ENCODE measurements at places on chromosomes 12 and 14. TPM values are rescaled to one million over a fixed set of nuclear protein-coding genes. Genes with fewer than 3 reads are reported as not detected.

- no peaks in the 10 kb centered on the region for H3K27me3 ChIP-seq
- H3K27ac ChIP-seq = no peak overlapping the region
- H3K36me3 ChIP-seq = peaks cover 40% of the 10 kb centered on the region
- no peak for DNase-seq
- peaks cover 11% of the 10 kb centered on the region for H3K4me1 ChIP-seq
These were observed 69.3 kb downstream of the EEA1 start for GRCh38 chr12:92859650-92860386.

DNA sequence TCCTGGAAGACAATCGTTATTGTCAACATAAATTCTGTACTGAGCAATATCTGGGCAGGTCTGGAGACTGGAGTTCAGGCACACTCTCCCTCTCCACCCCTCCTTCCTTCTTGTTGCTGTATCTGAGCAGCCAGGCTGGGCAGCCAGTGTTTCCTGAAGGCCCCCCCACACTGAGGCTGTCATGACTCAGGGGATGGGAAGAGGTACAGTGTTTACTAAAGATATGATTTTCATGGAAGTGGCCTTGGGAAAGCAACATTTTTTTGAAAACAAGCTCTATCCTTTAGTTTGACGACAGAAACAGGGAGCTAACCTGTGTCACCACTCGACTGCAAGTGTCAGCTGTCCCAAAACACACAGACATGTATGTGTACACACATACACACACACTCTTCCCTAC lies 1485.4 kb upstream of the TMEM132C start:
- DNase-seq = no peak
- no peak overlapping the region for H3K4me3 ChIP-seq

DNA sequence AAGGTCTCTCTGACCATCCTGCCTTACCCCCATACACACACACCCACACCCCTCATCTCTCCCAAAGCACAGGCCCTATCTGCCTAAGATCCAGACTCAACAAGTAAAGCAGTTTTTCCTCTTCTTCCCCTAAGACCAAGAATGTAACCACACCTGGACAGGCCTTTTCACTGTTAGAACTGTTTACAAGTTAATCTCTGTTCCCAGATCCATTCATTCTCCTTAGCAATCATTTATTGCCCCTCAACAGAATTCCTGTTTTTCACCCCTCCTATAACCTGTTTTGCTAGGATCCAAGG lies 1.9 kb upstream of the CIROP start:
- H3K4me1 ChIP-seq = peaks cover 13% of the 10 kb centered on the region
- no peaks in the 10 kb centered on the region for H3K27me3 ChIP-seq
- DNase-seq = no peak

DNA sequence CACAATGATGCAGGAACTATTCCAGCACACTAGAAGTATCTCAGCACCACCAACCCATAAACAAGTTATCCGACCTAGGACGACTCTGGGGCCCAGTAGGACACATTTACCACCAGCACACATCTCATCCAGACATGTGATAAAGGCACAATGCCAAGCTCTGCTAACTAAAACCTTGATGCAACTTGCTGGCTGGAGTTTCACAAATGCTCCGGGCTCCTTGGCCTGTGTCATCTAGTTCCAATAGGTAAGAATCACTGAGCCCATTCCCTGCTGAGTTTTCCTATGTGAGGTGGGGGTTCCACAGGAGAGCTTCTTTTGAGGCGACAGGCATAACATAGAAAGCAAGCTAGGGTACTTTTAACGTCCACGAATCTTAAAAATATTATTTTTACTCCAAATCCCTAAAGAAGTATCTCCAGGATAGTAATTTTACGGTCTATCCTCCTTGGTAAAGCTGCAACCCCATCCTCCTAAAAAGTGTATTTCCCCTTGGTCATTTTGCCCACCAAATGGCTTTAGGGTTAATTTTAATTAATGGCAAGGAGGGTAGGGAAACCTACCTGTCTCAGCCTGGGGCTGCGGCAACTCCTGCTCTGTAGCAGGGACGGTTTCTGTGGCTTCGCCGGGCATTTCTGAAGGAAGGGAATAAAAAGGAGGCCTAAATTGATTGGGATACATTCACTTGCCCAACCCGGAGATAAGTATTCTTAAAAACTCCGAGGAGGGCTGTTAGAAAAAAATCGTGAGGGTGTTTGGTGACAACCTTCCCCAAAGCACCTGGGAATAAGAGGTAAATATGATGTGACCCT lies 1.0 kb downstream of the NACA start:
- H3K27ac ChIP-seq = peak overlapping the region; percentile 100
- H3K27me3 ChIP-seq = peaks cover 9% of the 10 kb centered on the region
- H3K4me3 ChIP-seq = peak overlapping the region; percentile 100
- H3K4me1 ChIP-seq = peaks cover 60% of the 10 kb centered on the region

DNA sequence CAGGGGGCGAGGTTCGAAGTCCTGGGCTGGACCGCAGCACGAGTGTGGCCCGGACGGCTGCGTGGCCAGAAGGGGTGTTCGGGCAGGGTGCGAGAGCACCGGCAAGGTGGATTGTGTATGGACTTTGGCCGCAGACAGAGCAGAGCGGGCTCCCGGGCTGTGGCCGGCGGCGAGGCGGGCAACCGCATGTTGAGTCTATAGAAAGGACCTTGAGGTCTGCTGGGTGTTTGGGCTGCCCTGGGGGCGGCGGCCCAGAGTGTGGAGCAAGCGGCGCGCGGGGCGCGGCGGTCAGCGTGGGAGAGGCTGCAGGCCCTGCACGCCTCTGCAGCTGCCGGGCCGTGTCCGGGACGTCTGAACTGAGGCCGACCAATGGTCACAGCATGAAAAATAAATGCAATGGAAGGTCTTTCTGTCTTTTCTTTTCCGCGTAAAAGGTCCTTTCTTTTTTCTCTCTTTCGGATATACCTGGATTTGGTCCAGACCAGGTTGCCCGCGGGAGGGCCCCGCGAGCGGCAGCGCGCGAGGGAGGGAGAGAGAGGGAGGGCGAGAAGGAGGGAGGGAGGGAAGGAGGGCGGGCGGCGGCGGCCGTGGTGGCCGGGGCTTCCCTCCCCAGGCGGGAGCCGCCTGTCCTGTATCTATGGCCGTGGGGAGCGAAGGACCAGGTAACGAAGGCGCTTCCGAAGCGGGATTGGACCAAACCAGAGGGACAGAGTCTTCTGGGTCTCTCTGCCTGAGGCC lies 5.5 kb upstream of the HOXC9 start:
- no peak overlapping the region for H3K27ac ChIP-seq
- H3K4me1 ChIP-seq = peaks cover 11% of the 10 kb centered on the region
- no peak for DNase-seq
- H3K4me3 ChIP-seq = no peak overlapping the region

- DNase-seq = no peak
- peaks cover 14% of the 10 kb centered on the region for H3K27me3 ChIP-seq
- no peak overlapping the region for H3K4me3 ChIP-seq
- H3K36me3 ChIP-seq = no peaks in the 10 kb centered on the region
These were observed 3.8 kb downstream of the GALNT16 start for GRCh38 chr14:69263771-69264170.

DNA sequence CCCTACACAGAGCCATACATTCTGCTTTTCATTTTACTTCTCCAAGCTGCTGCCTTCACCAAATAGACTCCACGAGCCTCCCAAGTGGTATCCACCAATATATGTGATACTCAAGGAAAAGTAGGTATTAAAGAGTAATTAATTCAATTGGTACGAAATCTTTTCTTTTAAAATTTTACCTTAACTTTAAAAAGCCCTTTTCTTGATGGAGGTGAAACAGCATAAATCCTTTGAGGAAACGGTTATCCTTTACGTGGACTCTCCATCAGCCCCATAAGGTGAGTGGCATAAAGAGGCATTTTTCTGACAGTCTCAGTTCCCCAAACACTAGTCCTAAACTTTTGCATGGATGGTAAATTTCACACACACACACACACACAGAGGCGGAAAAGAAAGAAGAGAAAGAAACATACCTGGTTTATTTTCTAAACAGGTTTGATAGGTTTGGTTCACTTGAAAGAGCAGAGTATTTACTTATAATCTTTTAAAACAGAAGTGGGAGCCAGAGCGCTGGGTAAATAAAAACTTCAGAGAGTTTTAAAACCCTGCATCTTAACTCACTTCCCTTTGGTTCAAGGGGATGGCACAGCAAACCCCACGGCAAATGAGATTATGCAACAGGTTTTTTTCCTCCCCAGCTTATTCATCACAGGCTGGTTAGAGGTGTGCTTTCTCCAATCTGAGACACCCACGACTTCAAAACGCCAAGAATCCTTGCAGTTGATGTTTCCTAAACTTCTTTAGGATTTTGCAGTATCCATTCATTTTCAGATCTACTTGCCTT lies 1.9 kb downstream of the DUSP16 start:
- peak; percentile 53 for DNase-seq
- H3K27me3 ChIP-seq = no peaks in the 10 kb centered on the region
- H3K4me3 ChIP-seq = peak overlapping the region; percentile 93
- peaks cover 28% of the 10 kb centered on the region for H3K4me1 ChIP-seq
- peak overlapping the region; percentile 92 for H3K27ac ChIP-seq

DNA sequence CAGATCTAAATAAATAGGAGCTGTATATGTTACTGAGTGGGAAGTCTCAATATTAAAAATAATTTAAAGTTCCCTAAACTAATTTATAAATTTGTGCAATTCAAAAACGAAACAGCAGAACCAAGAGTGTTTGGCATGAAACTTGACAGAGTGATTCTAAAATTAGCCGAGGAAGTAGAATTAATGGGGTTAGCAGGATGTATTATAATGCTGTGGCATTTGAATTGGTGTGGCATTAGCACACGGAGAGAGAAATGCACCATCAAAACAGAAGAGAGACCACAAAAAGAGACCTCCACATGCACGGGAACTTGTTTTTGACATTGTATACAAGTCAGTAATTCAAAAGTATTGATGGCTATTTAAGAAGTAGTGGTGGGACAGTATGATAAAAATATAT lies 366.0 kb upstream of the RGS6 start:
- H3K4me1 ChIP-seq = peaks cover 10% of the 10 kb centered on the region
- peaks cover 16% of the 10 kb centered on the region for H3K36me3 ChIP-seq
- H3K27ac ChIP-seq = no peak overlapping the region
- DNase-seq = no peak
- H3K4me3 ChIP-seq = no peak overlapping the region
- peaks cover 4% of the 10 kb centered on the region for H3K27me3 ChIP-seq

DNA sequence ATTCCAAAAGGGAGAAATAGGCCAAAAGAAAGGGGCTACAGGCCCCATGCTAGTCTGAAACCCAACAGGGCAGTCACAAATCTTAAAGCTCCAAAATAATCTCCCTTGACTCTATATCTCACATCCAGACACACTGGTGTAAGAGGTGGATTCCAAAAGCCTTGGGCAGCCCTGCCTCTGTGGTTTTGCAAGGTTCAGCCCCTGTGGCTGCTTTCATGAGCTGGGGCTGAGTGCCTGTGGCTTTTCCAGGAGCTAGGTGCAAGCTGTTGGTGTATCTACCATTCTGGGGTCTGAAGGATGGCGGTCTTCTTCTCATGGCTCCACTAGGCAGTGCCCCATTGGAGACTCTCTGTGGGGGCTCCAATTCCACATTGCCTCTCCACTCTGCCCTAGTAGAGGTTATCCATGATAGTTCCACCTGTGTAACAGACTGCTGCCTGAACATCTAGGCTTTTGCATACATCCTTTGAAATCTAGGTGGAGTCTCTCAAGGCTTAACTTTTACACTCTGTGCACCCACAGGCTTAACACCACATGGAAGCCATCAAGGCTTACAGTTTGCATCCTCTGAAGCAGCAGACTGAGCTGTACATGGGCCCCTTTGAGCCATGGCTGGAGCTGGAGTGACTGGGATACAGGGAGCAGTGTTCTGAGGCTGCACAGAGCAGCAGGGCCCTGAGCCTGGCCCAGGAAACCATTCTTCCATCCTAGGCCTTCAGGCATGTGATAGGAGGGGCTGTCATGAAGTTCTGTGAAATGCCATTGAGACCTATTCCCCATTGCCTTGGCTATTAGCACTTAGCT lies 66.5 kb upstream of the ABCD2 start:
- H3K36me3 ChIP-seq = no peaks in the 10 kb centered on the region
- no peak overlapping the region for H3K27ac ChIP-seq
- no peak for DNase-seq
- no peaks in the 10 kb centered on the region for H3K27me3 ChIP-seq

DNA sequence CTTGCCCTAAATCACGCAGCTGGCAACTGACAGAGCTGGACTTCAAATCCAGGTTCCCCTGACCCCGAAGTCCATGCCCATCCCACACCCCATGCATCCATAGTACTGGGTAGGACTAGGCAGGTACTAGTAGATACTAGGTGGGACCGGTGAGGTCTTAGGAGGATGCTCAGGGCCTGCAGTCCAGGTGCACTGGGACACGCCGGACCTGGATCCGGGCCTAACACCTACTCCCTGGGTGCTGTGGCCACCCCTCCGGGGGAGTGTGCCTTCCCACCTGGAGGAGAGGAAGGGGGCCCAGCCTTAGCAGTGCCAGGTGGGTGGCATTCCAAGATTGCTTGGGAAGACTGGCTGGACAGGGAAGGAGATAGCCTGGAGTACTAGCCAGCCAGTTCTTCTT lies 64.8 kb downstream of the CACNA1C start:
- no peak overlapping the region for H3K4me3 ChIP-seq
- no peak for DNase-seq
- peaks cover 31% of the 10 kb centered on the region for H3K36me3 ChIP-seq
- peaks cover 36% of the 10 kb centered on the region for H3K4me1 ChIP-seq
- H3K27me3 ChIP-seq = peaks cover 2% of the 10 kb centered on the region
- no peak overlapping the region for H3K27ac ChIP-seq

- no peak overlapping the region for H3K4me3 ChIP-seq
- DNase-seq = no peak
These were observed 202.0 kb upstream of the KRR1 start for GRCh38 chr12:75713434-75713833.

DNA sequence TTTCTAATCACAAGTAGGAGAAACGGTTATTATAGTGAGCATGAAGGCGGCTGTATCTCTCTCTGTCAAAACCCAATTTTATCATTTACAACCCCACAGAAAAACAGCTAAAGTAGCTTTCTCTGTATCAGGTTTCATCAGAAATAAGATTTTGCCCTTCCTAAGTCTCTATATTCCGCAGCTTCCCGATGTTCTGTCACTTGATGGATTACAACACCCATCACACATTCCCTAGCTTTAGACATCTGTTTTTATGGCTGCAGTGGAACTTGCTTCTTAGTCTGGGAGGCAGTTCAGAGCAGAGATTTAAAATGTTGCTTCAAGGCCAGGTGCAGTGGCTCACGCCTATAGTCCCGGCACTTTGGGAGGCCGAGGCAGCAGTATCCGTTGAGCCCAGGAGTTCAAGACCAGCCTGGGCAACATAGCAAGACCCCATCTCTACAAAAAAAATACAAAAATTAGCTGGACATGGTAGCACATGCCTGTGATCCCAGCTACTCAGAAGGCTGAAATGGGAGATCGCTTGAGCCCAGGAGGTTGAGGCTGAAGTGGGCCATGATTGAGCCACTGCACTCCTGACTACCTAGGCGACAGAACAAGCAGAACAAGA lies 27.6 kb upstream of the FOXN3 start:
- no peaks in the 10 kb centered on the region for H3K36me3 ChIP-seq
- H3K4me1 ChIP-seq = peaks cover 36% of the 10 kb centered on the region
- no peak overlapping the region for H3K4me3 ChIP-seq
- H3K27ac ChIP-seq = peak overlapping the region; percentile 78

WNK1 gene
- total RNA-seq = 79.5 TPM

NELL2 gene
- not detected for total RNA-seq

OTUB2 gene
- total RNA-seq = 1.2 TPM

SIX4 gene
- total RNA-seq = 14.4 TPM

EPYC gene
- total RNA-seq = not detected

Data from HFFc6 (cell line).